ENCODE measurements at places on chromosomes 4 and X.

- DNase-seq, result no peak
Observed at GRCh38 chrX:56107320-56107719, 124.8 kb upstream of the KLF8 start.

DNA sequence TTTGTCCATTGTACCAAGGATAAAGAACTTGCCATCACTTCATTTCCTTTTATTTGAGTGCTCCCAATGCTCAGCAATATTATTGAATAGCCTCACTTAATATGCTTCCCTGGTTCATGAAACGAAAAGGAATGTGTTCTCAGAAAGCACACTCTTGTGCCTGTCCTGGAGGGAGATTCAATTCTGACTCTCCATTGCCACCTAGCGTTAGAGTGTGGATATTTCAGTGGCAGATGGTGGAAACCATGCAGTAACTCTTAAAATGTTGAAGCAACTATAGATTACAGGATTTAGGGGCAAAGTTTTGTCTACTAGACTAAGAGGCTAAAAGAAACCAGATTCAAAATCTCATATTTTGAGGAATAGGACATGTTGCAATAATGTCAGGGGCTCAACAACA is 36.0 kb downstream of the GAB3 start:
- DNase-seq, result peak; percentile 44

DNA sequence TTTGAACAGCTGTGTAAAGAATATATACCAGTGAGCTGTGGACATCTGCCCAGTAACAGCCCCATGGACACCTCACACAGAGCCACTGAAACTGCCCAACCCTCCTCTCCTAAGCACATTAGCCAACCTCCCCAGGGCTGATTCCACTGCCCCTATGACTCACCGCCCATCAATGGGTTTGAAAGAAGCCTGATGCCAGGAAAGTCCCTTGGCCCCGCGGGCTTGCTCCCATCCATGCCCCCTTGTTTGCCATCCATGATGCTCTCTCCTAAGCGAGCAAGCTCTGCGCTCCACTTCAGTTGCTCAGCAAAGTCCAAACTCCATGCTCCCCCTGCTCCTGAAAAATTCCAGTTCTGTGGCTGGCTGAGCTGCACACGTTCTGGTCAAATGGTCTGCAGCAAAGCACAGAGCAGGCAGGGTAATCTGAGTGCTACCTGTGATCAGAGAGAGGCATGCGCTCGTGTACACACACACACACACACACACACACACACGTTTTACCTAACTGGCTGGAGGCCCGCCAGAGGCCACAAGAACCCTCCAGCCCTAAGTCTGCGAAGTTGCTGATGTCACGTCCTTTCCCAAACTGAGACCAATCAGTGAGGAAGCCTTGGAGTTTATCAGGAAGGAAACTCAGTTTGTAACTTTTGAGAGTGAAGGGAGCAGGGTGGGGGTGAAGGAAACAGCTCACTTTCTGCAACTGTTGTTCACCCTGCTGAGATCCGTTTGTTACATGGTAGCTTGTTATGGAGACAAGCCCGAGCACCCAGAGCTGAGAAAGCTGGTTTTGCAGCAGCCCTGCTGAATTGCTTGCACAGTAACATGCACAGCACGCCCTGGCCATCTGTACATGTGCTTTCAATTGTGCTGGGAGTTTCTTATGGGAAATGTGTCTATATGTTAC is at the start of gene ASB9:
TSS of gene ASB9 (minus strand) at position 466 of the 904 bp plus-strand sequence. CDS start at position 257, 209 bp downstream.
- DNase-seq, result no peak

GRCh38 chr4:183124228-183124627 is 25.2 kb downstream of the WWC2 start:
- no peak for DNase-seq

GRCh38 chrX:104351173-104351769 is 96.5 kb upstream of the ESX1 start:
- DNase-seq, result no peak

DNA sequence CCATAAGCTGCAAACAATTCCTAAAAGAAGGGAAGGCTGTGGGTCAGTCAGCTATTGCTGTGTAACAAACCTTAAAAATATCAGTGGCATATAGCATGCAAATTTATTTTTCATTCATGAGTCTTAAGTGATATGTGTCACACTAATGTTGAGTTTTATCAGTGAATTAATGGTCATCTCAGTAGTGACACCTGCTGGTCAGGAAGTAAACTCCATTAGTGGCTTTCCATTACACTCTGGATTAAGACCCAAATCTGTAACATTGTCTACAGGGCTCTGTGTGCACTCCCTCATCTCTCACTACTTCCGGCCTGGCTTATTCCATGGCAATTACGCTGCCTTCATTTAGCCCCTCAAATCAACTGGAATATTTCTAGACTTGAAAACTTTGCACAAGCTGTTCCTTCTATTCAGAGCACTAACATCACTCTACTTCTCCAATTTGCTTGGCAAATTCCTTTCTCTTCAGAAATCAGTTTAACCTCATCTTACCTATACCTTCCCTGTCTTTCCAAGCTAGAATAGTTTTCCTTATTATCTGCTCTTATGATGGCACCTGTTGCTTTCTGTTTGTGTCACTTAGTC is 217.3 kb upstream of the TAPT1 start:
- peak; percentile 56 for DNase-seq

- DNase-seq, result no peak
Observed at GRCh38 chr4:127995776-127996175, 30.6 kb downstream of the ABHD18 start.

DNA sequence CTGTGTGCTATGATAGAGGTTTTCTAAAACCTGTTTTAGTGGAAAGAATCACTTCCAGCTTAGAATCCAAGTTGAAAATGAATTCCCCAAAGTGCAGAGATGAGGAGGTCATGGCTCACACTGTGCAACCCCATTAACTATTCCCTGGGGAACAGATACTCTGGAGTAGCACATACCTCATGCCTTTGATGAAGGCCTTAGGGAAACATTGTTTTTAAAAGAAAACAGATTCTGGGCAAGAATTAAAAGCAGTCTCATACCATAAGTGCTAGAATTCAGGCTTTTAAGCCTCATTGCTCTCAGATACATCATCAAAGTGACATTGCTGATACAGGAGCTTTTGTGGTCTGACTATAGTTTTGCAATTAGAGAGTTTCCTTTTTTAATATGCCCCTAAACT is 115.1 kb downstream of the NDST4 start:
- no peak for DNase-seq

DNA sequence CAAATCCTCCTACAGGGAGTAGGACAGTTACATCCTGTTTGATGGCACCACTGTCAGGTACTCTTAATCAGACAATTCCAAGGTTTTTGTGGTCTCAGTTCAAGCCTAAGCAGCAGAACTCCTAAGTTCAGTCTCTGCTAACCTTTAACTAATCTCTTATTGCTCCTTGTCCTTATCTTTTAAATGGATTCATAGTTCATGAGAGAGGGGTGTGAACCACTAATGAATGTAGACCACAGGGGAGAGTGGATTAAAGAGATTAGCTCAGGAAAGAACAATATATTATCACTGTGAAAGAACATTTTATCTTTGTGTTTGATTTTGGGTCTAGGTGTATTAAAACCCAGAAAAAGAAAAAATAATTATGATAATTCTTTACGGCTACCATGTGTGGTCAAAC is 168.9 kb downstream of the DCK start:
- no peak for DNase-seq

DNA sequence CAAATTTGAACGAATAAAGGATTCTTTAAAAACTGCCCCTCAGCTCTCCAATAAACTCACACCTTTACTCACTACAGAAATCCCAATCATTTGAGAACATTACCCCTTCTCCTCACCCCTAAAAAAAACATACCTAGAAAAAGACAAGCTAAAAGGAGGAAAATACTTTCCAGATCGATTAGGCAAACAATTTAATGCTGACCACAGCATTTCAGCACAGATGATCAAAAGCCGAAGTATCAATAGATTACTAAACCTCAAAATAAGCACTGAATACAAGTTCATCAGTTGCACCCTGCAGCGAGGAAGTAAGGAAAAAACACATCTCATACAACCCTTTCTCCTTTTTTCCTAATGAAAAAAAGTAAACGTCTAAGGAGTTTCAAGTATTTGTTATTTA is 65.5 kb downstream of the MBNL3 start:
- no peak for DNase-seq

- DNase-seq, result no peak
Observed at GRCh38 chrX:13253223-13253622, 66.6 kb downstream of the ATXN3L start.

DNA sequence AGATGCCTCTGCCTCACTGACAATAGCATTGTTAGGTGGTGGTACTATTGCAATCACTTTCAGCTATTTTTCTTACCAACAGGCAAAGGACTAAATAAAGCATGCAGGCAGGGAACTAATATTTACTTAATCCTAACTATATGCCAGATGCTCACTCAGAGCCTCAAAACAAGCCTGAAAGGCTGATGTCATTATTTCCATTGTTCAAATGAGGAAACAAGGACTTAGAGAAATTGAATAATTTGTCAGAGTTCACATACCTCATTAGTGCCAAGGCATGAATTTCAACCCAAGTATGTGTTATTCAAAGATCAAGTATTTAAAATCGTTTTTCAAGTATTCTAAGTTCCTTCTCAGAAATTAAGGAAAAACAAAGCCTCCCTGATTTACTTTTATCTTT is 374.9 kb upstream of the TECRL start:
- DNase-seq, result no peak

GRCh38 chrX:24899391-24899790 is 116.4 kb downstream of the ARX start:
- peak; percentile 65 for DNase-seq

GRCh38 chr4:41933997-41934503 is 1.2 kb upstream of the TMEM33 start:
- no peak for DNase-seq

GRCh38 chr4:113919611-113920010 is 59.8 kb downstream of the ARSJ start:
- DNase-seq, result no peak

- no peak for DNase-seq
Observed at GRCh38 chr4:1347410-1347864, 429 bp downstream of the UVSSA start.

DNA sequence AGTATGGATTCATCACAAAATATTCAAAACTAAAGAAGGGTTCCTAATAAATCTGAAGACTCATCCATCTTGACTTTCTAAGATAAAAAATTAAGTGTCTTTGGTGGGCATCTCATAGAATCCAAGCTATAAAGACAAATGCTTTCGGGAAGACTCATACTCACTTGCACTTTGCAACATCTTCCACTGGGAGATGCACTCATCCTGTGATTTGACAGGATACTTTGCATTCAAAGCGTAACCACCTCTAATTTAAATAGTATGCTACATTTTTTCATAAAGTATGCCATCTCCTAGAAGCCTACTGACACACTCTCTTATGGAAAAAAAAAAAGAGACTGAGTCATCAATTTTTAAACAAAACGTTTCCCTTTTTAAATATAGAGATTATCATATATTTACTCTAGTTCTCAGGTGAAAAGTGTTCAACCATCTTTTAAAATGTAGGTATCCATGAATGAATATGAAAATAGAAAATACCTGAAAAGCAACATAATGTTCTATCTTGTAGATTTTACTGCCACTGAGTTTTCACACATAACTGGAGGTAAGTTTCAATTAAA is 119.6 kb downstream of the KLHL13 start:
- no peak for DNase-seq

GRCh38 chrX:22730542-22730941 is 269.2 kb upstream of the DDX53 start:
- DNase-seq, result no peak

DNA sequence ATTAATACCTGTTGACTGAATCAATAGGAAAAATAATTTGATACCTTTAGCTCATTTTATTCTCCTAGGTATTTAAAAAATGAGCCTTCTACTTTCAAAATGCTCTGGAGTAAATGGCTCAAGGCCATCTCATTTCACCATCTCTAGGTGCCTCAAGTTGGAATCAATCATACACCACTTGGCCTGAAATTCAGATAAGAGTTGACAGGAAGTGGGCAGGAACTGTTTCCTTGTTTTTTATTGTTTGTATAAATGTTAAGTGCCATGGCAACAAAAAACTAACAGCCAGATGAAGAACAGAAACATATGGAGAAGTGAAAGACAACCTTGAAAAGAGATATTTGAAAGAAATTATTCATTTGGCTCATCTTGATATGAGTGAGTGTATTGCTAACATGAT is 12.4 kb downstream of the LIMCH1 start:
- no peak for DNase-seq

DNA sequence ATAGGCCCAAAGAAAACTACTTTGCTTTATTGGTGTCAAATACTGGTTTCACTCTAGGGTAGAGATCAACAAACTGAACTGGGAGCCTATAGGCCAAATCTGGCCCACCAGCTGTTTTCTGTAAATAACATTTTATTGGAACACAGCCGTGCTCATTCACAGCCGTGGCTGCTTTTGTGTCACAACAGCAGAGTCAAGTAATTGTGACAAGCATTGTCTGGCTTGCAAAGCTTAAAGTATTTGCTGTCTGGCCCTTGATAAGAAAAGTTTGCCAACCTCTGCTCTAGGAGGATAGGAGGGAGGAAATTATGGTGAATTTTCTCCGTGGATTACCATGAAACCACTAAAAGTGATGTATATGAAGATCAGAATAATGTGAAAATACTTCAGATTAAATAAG is 53.4 kb downstream of the GPAT3 start:
- DNase-seq, result peak; percentile 81

DNA sequence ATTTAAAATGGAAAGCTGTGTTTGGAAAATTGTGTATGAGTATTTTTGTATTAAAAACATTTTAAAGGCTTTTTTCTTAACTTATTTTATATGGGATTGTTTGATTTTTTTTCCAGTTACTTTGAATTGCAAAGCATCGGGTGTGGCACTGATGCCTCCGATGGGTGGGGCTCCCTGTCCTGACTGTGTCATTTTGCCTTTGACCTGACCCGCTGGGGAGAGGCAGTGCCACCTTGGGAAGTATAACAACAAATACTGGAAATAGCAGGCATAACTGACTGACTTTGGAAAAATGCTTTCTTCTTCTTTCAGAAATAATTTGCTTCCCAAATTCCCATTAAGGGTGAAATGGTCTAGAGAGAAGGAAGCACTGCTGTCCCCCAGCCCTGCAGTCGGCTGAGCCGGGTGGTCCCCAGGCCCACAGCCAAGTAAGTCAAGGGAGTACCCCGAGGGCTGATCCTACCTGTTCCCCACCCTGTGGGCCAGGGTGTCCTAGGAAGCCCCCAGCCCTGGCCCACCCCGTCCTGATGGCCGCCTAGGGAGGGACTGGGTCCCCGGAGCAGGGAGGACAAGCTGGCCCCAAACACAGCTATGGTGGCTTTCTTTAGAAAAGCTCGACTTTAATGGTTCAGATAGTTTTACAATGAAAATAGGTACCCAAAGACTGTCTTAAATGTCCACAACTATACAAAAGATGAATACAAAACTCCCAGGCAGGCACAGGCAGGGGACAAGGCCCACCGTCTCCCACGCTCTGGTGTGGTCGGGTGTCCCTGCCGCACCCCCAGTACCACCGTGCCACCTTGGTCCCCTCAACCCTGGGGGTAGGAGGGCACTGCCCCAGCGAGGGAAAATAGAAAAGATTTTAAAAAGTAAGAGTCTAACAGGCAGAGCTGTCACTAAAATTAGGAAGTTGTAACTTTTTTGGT is 26.4 kb downstream of the NELFA start:
- DNase-seq, result no peak

- no peak for DNase-seq
Observed at GRCh38 chr4:127967141-127967775, 2.1 kb downstream of the ABHD18 start.
